ENCODE measurements at places on chromosomes 12 and 14.

GRCh38 chr12:32080435-32080834, 26.2 kb upstream of the BICD1 start:
- DNase-seq: no peak

DNA sequence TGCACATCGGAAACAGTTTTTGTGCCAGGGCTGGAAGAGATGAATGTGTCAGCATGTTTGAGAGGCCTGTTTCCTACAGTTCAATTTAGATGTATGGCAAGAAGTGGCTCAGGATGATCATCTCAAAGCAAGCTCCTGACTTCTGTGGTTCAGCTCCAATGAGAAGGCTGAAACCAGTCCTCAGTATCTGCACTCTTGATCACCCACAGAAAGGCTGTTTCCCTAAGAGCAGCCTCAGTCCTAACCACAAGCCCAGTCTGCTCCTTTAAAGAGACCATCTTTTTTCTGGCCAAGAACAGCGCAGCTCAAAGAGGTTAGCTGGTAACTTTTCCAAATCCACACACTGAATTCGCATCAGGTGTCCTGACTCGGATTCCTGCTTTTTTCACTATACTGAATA, 19.2 kb downstream of the CSRP2 start:
- DNase-seq: no peak

DNA sequence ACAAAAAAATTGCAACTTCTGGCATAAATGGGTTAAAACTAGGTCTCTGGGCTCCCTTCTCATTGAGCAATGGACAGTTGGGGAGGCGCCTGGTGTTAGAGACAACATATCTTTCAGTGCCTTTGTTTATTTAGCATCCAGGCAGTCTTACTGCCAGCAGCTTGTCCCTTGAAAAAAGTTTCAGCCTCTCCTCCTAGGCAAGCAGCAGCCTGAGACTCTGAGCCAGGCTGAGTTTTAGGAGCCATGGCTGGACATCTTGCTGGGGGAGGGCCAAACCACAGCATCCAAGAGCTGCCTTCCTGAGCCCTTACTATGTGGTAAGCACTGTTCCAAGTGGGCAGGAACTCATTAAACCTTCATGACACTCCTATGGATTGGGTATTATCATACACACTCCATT, 10.1 kb upstream of the JDP2 start:
- no peak for DNase-seq

DNA sequence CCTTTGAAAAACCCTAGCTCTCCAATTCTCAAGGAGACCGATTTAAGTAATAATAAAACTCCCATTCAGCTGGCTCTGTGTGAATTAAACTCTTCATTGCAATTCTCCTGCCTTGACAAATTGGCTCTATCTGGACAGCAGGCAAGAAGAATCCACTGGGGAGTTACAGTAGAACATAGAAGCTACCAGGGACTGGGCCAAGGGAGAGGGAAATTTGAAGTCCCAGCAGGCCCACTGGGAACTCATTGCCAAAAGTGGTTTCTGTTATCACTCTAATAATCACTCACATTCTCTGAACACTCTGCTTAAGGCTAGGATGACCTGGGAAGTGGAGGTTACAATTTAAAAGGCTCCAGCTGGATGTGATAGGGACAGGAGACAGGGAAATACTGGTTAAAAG, 384.5 kb upstream of the CCDC196 start:
- DNase-seq: no peak

DNA sequence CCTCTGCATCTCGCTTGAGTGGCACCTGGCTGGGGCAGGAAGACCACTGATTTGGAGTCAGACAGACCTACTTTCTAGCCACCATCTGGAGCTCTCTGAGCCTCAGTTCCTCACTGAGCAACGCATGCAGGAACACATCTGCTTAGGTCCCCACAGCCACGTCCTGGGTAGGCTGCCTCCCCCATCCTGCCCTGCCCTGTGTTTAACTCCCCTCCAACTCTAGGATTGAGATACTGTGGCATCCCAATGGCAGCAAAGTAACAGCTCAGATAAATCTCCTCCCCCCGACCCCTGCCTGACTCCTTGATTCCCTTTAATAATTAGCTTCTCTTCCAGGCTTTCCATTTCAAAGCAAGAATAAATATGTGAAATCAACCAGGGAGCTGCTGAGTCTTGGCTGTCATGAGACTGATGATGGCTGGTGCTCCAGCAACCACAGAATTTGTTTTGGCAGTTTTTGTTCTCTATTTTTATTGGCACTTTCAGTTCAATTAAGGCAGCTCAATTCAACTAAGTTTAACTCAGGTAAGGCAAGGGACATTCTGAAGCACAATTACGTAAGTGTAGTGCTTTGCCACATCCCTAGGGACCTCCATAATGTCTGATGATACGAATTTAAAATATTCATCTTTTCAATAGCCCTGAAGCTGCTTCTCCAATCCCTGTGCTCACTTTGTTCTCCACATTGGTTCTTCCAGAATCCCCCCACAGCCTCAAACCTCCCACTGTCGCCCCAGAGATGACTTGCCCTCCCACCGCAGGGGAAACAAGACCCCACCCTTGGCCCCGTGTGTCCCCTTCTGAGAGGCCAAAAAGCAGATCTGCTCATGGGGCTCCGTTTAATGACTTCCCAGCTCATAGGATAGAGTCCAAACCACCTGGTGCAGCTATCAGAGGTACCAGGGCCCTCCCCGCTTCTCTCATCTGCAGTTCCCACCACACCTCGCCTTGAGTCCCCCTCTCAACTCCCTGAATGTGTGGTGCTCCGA, 58.2 kb downstream of the ESR2 start:
- DNase-seq: no peak

- no peak for DNase-seq
These were observed 57.7 kb upstream of the NPFF start for GRCh38 chr12:53564941-53565340.

DNA sequence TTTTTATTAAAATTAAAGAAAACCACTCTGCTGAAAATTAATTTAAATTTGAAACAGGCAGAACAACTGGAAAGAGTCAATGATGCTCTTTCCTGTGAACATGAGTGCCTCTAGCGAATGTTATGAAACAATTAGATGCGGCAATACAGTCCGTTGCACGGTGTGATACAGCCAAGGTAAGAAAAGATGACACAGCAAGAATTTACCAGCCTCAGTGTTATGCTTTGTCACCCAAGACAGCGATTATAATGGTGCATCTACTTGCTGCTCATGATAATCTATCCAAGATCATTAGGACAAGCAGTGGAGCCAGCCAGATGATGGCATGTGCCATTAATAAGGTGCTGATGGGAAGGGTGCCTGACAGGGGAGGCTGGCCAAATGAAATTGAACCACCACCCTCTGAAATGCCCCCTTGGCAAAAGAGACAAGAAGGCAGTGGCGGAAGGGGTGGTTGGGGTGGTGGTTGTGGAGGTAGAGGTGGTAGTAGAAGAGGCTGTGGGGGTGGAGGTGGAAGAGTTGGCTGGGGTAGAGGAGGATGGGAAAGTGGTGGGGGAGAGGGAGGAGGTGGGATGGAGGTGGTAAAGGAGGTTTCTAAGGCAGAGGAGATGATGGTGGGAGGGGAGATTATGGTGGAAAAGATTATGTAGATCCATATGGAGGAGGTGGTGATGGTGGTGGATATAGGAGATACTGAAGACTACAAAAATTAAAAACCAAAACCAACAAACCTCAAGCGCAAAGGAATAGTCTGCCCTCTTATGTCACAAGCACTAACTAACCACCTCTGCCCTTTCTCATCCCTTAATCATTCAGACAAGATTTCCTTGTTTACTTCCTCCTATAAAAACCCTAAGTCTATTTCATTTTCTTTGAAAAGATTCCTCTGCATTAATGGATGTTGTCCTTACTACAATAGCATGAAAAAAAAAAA, 4.0 kb upstream of the RESF1 start:
- no peak for DNase-seq

GRCh38 chr12:103632554-103633216, 45.6 kb downstream of the STAB2 start:
- peak; percentile 36 for DNase-seq

- no peak for DNase-seq
These were observed 23.1 kb downstream of the TTC6 start for GRCh38 chr14:37618498-37619028.

DNA sequence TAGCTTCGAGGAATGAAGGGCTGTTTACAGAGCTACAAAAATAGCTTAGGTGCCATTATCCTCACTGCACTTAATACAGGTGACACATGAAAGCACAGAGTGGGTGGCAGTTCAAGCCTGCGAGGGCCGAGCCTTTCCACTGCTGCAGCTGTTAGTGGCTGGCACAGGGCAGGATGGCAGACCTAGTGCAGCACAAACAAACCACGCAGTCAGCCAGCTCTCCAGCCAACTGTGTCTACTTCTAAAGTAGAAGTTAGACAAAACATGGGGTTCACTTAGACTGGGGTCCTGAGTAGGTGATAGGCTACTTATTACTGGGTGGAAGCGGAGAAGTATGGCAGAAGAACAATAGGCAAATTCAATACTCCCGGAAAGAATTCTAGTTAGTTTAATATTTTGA, 95.4 kb downstream of the DUSP16 start:
- no peak for DNase-seq

- DNase-seq: no peak
These were observed 76.5 kb upstream of the AMIGO2 start for GRCh38 chr12:47156167-47156736.

GRCh38 chr14:40113671-40114070, 681.4 kb upstream of the FBXO33 start:
- DNase-seq: no peak

DNA sequence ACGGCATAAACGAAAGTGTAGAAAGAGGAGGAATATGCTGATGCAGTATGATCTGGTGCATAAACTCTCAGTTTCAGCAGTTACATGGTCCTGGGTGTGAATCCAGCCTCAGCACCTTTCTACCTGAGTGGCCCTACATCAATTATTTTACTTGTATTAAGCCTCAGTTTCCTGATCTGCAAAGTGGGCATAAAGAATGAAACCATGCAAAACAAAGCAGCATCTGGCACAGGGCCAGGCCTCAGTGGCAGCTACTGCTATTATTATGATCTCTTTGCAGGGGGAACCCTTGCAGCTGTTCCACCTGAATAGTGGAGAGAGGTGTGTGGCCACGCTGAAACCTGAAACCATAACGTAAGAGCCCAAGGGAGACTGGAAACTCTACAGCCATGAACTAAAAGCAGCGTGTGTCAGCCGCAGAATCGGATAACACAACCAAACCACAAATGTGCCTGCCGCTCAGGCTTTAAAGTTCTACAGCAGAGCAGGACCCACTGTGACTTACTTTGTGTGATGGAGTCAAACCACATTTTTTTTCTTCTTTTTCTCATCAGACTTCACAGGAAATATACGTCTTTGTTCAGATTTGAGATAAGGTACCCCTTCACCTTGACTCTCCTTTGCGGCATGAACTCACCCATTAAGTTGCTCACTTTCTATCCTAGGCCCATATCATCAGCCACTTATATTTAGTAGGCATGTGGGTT, 29.2 kb upstream of the FOS start:
- peak; percentile 30 for DNase-seq

DNA sequence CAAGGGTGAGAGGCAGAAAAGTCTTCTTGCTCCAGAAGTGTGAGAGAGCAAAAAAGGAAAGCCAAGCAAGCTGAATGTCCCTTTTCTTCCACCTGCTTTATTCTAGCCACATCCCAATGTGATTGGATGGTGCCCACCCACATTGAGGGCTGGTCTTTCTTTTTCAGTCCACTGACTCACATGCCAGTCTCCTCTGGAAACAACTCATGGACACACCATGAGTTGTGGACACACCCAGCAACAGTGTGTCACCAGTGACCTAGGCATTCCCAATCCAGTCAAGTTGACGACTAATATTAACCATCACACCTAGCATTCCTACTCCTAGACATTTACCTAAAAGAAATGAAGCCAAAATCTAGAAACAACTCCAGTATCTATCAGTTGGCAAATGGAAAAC, 7.2 kb upstream of the DICER1 start:
- no peak for DNase-seq

DNA sequence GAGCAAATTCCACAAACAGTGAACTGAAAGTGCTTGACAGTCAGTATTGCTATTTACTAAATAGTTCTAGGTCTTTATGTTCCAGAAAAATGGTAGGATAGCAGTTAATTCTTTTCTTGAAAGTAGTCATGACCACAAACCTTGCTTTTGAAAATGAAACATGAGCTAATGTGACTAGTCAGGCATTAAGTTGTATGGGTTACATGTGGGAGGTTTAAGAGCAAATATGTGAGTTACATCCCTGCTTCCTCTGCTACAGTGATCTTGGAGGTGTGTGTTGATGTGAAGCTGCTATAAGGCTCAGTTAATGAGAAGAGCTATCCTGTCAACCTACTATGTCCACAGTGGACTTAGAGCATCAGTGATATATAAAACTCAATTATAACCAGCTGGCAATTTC, 741.6 kb downstream of the FSCB start:
- no peak for DNase-seq

- DNase-seq: no peak
These were observed 25.5 kb upstream of the KCNJ8 start for GRCh38 chr12:21800011-21800410.

DNA sequence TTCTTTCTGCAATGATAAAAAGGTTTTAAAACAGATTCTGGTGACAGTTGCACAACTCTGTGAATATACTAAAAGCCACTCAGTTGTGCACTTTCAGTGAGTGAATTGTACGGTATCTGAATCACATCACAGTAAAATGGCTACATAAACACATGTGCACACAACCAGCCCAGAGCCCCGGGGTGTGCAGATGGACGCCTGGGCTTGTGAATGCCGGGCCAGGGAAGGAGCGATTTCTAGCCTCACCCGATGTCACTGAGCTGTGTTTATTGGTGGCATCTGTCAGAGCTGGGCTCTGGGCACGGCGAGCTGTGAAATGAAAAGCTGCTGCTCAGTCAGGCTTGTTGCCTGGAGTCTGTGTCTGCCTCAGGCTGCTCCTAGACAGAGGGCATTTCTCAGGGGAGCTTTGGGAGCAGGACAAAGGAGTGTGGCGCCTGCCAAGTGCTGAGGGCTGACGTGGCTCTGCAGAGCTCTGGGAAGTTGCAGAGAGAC, 25.9 kb downstream of the RHOF start:
- no peak for DNase-seq

DNA sequence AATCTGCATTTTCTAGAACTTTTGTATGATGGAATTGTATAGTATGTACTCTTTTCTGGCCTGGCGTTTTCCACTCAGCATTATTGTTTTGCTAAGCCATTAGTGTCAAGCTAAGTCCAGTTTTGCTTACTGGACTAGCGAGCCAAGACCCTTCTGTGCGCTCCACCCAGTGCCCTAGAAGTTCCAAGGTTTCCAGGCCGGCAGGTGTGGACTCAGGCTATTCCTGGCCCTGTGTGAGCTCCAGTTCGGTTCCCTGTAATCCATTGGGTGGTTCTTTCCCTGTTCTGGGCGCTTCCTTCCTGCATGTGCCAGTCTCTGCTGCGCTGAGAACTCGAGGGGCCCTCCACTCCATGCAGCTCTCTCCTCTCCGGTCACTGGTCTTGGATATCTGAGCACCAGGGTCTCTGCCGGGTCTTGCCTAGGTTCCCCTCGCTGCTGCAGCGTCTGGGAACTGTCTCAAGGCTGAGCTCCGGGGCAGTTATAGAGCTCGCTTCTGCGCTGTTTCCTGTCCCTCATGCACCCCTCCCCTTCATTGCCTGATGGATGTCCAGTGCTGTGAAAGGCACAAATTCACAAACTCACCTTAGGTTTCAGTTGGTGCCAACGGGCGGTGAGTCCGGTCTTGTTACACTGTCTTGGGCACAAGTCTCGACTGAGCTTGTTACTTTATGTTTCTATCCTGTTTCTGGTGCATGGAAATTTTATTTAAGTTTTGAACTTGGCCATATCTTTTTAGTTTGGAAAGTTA, 100.8 kb downstream of the ADGRD1 start:
- no peak for DNase-seq

GRCh38 chr14:81170104-81170828, 50.5 kb downstream of the GTF2A1 start:
- peak; percentile 82 for DNase-seq
